ENCODE measurements at places on chromosomes 16 and 17. TPM values are rescaled to one million over a fixed set of nuclear protein-coding genes. Genes with fewer than 3 reads are reported as not detected.
A peak's percentile ranks its signal among the peaks of the same experiment; 100 is the strongest.

DNA sequence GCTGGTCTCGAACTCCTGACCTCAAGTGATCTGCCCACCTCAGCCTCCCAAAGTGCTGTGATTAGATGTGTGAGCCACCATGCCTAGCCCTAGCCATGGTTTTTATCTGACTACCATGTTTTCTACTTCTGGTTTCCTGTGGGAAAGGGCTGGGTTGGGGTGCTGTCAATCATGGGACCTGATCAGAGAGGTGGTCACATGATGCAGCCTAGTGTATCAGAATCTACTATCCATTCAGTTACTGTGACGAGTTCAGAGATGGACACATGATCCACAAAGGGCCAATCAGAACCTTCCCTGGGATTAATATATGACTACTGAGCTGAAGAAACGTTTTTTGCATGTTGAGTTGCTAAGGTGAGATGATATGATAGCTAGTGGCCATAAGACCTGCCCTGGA lies 59.1 kb downstream of the ABCC6 start:
- no peaks in the 10 kb centered on the region for H3K27me3 ChIP-seq
- no peaks in the 10 kb centered on the region for H3K36me3 ChIP-seq
- H3K4me3 ChIP-seq, result no peak overlapping the region
- no peak for DNase-seq
- H3K4me1 ChIP-seq, result no peaks in the 10 kb centered on the region

GRCh38 chr16:23629516-23629915 lies 11.6 kb downstream of the PALB2 start:
- no peaks in the 10 kb centered on the region for H3K27me3 ChIP-seq
- H3K4me3 ChIP-seq, result no peak overlapping the region
- no peak overlapping the region for H3K27ac ChIP-seq
- no peak for DNase-seq
- H3K36me3 ChIP-seq, result no peaks in the 10 kb centered on the region

The ABCA6 gene
- total RNA-seq, result 0.24 TPM

- H3K27ac ChIP-seq, result no peak overlapping the region
- H3K4me1 ChIP-seq, result peaks cover 11% of the 10 kb centered on the region
- no peaks in the 10 kb centered on the region for H3K36me3 ChIP-seq
- DNase-seq, result no peak
- H3K27me3 ChIP-seq, result no peaks in the 10 kb centered on the region
Measured at GRCh38 chr16:81823111-81823510, 44.0 kb downstream of the PLCG2 start.

DNA sequence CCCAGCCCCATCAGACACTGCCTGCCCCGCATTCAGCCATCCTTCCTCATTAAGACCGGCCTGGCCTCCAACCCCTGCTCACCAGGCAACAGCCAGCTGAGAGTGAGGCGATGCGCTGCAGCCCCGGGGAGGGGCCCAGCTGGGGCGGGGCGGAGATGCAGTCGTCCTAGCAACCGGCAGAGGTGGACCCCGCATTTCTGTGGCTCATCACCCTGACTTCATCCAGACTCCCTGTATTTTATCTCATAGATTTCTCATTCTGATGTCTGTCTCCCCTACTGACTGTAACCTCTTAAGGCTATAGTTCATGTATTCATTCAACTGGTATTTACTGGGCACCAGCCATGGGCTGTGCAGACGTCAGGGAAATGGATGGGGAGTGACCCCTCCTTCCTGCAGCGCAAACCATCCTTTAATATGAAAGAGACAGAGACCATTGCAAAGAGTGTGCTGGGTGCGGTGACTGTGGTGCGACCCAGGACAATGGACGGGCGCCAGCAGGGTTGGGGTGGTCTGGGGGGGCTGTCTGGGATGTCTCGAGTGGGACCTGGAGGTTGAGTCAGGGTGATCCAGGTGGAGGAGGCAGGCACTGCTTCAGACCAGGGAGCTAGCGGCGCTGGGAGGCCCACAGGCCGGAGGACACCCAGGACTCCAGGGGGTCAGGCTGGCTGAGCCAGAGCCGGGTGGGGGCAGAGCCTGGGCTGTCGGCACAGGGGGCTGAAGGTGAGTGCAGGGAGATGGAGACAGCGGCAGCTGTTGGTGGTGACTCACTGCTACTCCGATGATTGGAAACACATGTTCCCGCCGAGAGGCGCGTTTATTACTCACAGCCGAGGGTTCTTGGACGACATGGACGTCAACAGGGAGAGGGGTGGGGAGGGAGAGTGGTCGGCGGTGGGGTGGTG lies 10.5 kb upstream of the TIMP2 start:
- no peak overlapping the region for H3K27ac ChIP-seq
- DNase-seq, result no peak
- no peaks in the 10 kb centered on the region for H3K36me3 ChIP-seq
- no peaks in the 10 kb centered on the region for H3K27me3 ChIP-seq
- no peaks in the 10 kb centered on the region for H3K4me1 ChIP-seq
- H3K4me3 ChIP-seq, result no peak overlapping the region

The FOXL1 gene
- total RNA-seq, result not detected

DNA sequence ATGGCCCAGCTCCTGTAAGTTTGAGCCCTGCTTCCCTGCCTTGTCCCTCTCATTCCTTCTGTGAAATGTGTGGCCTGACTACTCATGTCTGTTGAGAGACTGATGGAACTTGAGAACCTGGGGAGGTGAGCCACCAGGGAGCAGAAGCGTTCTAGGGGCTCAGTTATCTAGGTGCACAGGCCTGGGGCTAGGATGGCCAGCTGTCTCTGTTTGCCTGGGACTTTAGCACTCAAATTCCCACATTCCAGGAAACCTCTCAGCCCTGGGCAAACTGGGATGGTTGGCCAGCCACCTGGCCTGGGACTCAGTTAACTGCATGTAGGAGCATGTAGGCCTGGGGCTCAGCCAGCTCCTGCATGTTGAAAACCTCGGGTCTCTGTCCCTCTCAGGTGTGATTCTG lies 9.3 kb upstream of the EPN3 start:
- no peaks in the 10 kb centered on the region for H3K27me3 ChIP-seq
- no peak overlapping the region for H3K27ac ChIP-seq
- H3K4me3 ChIP-seq, result no peak overlapping the region
- no peaks in the 10 kb centered on the region for H3K36me3 ChIP-seq

- peak; percentile 18 for DNase-seq
- H3K4me1 ChIP-seq, result peaks cover 12% of the 10 kb centered on the region
Measured at GRCh38 chr17:75895370-75896155, 1.2 kb downstream of the TRIM65 start.

DNA sequence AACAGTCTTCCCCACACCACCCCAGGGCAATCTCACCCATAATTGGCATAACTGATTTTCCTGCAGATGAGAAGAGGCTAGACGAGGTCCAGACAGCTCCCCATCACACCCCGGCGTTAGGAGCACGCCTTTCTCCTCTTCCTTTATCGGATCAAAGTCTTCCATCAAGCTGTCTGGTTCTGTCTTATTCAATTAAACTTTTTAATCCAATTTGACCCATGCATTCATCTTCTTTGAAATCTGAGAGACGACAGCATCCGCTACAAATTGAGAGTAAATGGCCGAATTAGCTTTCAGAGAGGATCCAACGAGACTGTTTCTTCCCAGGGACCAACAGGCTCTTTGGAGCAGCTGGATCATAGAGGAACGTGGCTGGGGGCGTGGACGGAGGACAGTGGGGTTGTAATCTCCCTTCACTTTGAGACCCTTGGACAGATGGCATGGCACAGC lies 44.4 kb upstream of the GPRC5B start:
- H3K27ac ChIP-seq, result no peak overlapping the region
- H3K27me3 ChIP-seq, result no peaks in the 10 kb centered on the region
- no peak overlapping the region for H3K4me3 ChIP-seq
- H3K36me3 ChIP-seq, result no peaks in the 10 kb centered on the region
- DNase-seq, result no peak
- no peaks in the 10 kb centered on the region for H3K4me1 ChIP-seq
